GM13977 (cell line): ENCODE measurements at places on chromosomes 4 and X.

- DNase-seq: no peak
These were observed 214.6 kb upstream of the GALNT7 start for GRCh38 chr4:172953896-172954568.

DNA sequence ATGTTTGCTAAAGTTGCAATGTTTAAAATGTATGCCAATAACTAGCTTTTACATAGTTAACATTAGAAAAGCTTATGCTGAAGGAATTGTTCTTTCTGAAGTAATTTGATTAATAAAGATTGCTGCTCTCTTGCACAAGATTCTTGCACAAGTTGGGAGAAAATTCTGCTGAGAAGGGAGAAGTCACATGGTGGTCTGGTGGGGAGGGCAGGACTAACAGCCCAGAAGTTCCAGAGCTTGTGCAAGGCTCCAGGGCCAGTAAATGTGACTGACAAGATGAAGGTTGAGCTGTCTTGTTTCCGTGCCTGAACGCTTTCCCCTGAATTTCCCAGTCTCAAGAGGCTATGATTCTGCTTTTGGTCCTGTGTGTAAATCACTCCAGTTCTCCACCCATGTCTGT lies 112.9 kb upstream of the VCX start:
- DNase-seq: no peak

DNA sequence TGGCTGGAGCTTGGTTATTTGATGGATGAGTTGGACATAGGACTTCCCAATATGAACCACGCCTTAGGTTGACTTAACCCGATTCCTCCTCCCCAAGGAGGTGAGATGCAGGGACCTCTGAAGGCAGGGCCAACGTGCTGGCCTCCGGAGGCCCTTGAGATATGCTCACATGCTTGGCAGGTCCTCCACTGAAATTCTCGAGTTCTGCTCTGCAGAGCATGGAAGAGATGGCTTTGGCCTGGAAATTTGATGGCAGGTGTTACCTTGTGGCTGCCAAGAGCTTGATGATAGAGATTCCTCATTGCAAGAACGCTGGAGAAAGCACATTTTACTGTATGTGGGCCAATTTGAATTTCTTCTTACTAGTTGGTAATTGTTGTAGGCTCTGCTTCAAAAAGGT lies 117.4 kb upstream of the LIMCH1 start:
- DNase-seq: no peak

- DNase-seq: no peak
These were observed 133.3 kb upstream of the MBNL3 start for GRCh38 chrX:132622130-132622529.

- peak; percentile 11 for DNase-seq
These were observed 28.4 kb downstream of the HAND2 start for GRCh38 chr4:173501592-173502150.

DNA sequence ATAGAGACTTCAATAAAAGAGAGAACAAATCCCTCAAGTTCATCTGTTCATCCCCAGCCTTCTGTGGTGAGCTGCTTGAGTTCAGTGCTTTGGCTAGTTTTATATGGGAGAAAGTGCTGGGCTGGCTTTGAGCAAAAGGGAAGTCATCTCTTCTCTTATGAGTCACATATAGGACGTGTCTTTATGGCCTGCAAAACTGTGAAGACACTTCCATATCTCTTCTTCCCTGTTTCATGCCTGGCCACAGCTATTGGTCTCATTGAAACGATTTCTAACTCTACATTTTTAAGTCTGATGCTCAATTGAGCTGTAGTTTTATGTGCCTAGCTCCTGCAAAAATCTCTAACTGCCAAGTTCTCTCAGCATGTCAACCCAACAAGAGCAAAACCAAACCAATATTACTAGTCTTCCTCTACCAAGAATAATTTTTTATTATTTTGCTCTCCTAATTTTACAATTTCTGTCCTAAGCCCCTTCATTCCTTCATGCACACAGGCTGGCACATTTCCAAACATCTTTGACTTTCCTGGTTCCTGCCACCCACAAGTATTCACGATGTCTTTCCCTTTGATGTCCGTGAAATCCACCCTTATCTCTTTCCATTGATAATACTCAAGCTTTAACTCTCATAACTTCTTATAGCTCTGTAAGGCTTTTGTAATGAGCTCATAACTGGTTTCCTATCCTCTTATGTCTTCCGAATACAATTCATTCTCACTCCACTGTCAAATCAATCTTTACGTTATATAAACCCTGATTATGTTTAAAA lies 165.3 kb downstream of the BTC start:
- no peak for DNase-seq

GRCh38 chrX:30627818-30628652 lies 25.2 kb upstream of the GK start:
- no peak for DNase-seq

DNA sequence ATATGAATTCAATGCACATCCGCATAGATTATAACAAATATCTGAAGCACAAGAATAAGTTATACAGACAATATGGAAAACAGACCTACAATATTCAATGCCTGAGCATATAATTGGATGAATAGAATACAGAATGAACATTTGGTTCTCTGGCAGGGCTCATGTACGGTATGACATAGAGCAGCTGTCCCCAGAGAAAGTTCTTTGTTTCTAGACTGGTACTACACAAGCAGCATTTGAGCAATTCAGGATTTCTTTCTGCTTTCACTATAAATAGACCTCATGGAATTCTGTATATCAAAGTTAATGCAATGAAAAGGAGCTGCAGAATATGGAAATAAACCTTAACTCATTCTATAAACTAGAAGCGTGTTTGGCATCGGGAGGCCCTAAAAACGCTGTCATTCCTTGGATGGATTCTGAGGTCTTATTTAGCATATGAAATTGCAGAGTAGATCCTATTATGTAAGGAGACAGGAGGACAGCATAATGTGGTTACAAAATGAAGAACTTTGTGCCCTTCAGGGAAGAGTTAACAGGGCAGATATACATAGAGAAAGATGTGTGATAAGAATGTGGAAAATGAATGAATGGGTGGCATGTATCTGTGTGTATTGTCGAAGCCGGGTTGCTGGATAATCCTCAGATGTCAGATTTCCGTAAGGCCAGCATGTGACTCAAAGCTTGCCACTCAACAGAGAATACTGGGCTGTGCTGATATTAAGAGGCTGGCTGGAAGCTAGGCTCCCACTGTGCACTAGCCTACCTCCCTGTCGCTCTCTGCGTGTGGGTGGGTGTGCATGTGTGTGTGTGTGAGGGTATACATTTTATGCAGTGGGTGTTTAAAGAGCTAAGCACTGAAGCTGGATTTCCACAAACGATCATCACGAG lies 103.3 kb upstream of the SLC4A4 start:
- DNase-seq: no peak

- no peak for DNase-seq
These were observed 308.1 kb upstream of the GATB start for GRCh38 chr4:152068866-152069265.
